ENCODE measurements at places on chromosomes 5 and 9. TPM values are rescaled to one million over a fixed set of nuclear protein-coding genes. Genes with fewer than 3 reads are reported as not detected.

DNA sequence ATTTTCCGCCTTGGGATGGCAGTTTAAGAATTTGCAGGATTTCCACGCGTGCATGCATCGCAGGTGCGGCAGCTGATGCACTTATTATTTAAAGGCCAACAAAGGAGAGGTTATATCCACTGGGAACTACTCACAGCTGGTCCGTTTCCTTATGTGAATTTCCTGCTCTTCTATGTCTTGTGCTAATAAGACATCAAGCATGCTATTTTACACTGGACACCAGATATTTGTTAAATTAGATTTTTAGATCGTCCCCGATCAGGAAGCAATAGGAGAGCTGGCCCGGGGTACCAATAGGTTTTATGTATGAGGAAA is 476 bp upstream of the DTWD2 start:
- no peak for DNase-seq

GRCh38 chr9:122145592-122145863 is 14.1 kb downstream of the NDUFA8 start:
- DNase-seq: no peak

GRCh38 chr5:133381571-133382365 is 230.6 kb downstream of the FSTL4 start:
- DNase-seq: no peak

- DNase-seq: no peak
Measured at GRCh38 chr5:1000329-1000728, 8.3 kb upstream of the NKD2 start.

DNA sequence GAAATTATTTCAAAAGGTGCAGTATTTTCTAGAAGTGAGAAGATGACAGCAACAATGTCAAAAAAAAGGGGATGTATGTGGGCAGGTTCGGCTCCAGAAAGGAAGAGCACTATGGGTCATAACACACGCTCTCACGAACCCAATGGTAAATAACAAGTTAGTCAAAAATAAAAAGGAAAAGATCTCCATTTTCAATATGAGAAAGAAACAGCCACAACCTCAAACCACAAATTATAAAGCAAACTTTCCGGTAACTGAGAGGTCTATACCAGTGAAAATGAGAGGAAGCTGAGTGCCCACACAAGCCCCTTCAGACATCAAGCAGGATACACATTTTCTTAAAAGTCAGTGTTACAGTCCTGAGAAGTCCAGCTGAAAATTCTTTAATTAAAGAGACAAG is 398.5 kb upstream of the RPS23 start:
- no peak for DNase-seq

GRCh38 chr5:1314564-1314982 is 19.7 kb upstream of the TERT start:
- DNase-seq: no peak

DNA sequence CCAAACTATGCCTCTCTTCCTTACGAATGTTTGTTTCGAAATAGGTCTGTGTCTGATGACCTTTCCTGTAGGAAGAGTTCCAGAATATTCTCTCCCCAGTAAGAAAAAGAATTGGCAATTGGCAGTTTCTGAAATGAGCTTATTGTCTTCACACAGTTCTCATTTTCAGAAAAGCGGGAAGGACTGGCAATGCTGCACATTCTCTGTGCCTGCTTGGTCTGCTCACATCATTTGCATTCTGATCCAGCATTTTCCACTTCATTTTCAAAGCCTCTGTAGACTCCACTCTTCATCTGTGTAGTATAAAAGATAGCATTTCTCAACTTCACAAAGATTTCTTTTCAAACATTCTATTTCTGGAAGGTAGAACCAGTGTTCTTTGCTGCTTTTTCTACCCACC is 120.6 kb upstream of the CCDC112 start:
- no peak for DNase-seq

DNA sequence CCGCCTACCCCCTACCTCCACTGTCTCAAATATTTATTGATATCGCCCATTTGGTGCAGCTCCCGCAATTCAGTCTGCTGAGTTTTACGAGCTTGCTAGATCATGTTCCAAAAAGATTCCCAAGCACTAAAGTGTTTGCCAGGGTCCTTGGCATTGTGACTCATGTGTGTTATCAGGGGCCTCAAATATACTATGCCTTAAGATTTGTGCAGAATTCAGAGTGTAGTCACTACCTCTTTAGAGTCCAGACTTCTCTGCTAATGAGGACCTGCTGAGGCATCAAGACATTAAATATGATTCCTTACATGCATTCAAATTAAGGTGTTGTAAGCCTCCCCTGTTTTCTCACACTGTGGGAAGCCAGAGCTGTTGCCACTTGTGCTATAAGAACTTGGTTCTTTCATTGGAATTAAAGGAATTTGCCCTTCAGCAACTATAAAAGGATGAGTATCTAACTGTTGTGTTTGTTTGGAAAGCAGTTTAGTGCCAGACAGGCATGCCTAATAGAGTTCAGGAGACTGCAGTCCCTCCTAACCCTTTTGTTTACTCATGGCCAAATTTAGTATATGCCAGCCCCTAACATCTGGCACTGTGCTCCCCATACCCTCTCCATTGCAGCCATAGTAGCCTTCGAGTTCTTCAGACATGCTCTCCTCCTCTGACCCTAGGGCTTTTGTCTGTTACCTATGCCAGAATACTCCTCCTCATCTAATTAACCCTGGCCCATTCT is 316.4 kb downstream of the NR3C1 start:
- DNase-seq: no peak

- no peak for DNase-seq
Measured at GRCh38 chr9:88420227-88420626, 32.0 kb downstream of the SPIN1 start.

DNA sequence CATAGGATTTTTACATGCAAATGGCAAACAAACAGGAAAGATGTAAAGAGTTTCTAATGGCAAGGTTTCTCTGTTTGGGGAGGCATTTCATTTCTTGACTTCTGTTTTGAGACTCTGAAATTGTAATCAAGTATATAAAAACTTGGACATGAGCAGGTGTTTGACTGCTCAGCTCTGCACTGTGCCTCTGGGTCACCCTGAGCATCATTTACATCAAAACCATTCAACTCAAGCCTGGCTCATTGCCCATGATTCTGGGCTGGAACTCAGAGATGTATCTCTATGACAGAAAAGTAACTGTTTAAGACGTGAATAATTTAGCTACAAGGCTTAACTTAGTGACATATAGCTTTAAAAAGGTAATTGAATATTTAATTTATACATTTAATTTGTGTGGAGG is 1402.4 kb upstream of the NUDT12 start:
- DNase-seq: peak; percentile 15

DNA sequence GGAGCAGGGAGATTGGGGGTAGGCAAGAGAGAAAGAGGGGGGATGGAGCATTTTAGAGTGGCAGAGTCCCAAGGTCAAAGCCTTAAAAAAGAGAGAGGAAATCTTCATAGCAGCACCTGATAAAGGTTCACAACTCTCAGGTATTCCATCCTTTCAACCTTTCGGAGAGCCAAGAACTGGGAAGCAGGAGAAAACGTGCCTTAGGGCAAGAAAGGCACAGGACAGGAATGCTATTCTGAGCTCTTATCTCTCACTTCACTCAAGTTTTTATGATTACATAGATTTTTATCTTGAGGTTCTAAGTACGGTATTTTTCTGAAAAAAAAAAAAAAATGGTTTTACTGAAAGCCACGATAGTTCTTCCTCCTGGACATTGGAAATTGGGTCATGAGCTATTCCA is 34.5 kb upstream of the SMAD5 start:
- DNase-seq: no peak

DNA sequence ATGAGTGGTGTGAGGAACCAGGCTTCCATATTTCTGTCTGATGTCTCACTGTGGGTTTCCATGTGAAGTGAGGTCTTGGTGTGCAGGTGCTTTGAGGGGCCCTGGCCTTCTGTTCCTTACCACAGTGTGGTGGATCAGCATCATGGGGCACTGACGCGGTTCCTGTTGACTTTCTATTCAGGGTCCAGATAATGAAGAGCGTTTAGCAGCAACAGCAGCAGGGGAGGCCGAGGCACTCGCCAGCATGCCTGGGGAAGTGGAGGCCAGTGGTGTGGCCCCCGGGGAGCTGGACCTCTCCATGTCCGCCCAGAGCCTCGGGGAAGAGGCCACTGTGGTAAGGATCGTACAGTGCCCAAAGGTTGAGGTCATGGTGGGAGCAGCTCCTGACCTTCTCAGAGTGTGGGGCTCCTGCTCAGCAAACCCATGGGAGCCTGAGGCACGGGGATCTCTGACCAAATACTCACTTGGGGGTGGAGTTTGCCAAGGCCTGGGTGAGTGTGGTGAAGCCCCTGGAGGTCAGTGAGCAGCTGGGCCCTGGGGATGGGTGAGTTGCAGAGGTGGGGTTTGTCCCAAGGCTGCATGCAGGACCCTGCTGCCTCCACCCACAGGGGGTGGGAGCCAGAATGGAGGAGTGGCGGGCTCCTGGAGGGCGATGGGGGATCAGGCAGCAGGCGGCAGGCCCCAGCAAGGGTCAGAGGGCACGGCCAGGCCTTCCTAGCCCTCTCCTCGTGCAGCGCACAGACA is 61.2 kb downstream of the COL15A1 start:
- DNase-seq: no peak

- DNase-seq: no peak
Measured at GRCh38 chr5:116892993-116893392, 318.4 kb upstream of the SEMA6A start.

GRCh38 chr9:76321195-76321828 is 72.9 kb downstream of the RFK start:
- no peak for DNase-seq

- no peak for DNase-seq
Measured at GRCh38 chr5:143403334-143403592, 223 bp downstream of the NR3C1 start.

DNA sequence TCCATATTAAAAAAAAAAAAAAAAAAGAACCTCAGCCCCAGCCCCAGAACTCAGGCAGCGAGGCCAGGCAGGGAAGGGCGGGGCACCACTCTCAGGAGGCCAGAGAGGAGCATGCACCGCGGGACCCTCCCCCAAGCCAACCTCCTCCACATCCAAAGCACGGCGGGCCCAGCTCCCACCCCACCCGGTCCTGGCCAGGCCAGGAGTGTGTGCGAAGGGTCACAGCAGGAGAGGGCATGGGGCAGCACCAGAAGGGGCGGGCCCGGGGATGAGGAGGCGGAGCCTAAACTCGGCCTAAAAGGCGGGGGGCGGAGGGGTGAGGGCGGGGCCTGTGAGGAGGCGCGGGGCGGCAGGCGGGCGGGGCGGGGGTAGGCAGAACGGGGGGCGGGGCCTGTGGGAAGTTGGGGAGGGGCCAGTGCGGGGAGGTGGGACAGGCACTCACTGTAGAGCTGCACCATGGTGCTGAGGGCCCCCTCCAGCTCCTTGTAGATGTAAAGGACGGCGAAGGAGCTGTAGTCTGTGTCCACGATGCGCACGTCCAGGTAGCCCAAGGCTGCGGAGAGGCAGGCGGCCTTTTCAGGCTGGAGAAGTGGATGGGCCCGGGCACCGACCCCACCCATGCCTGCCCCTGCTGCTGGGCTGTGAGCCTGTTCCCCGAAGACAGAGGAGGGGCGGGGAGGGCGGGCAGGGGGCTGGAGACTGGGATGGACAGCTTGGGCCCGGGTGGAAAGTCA is 1.2 kb downstream of the LCN15 start:
- no peak for DNase-seq

DNA sequence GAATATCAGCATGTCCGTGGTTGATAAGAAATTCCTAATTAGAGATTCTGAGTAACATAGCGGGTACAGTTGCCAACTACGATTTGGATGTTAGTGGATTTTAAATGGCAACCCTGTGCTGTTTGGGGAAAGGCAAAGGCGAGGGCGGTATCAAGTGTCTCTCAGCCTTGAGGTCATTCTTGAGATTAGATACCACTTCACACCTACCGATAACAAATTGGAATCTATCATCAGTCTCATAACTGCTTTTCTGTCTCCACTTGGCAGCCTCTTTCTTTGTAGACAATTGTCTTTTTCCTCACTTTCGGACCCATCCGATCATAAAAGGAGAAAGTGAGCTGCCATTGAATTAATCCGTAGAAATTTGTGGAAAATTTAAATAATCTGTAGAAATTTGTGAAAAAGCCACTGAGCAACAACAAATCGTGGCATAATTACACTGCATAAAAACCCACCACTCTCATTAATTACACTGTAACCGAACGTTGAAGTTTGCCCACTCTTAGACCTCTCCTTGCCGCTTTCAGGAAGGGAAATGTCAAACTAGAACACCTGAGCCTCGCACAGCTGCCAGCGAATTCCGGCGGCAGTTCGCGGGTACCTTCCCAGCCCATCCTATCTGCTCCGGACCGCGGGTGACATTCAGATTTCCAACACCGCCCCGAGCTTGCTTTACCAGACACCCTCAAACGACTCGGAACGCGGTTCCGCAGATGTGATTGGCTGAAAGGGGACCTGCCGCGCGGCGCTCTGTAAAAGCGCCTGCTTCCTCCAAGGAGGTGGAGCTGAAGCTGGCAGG is 849 bp upstream of the RGMB start:
- no peak for DNase-seq

- DNase-seq: no peak
Measured at GRCh38 chr5:117327511-117327910, 752.9 kb upstream of the SEMA6A start.

- no peak for DNase-seq
Measured at GRCh38 chr5:149452665-149453617, 73.8 kb upstream of the IL17B start.

DNA sequence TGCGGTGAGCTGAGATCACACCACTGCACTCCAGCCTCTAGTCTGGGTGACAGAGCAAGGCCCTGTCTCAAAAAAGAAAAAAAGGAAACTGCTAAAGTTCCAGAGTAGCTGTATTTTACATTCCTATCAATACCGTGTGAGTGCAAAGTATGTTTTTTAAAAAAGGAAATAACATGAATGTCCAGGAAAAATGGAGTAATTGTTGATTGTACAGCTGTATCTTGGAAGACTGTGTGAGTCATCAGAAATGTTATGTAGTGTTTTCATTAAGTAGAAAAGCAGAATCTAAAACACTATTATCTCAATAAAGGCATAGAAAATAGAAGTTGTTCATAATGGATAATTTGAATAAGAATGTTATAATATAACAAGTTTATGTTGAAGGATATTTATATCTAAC is 53.9 kb downstream of the ZCCHC7 start:
- DNase-seq: no peak

DNA sequence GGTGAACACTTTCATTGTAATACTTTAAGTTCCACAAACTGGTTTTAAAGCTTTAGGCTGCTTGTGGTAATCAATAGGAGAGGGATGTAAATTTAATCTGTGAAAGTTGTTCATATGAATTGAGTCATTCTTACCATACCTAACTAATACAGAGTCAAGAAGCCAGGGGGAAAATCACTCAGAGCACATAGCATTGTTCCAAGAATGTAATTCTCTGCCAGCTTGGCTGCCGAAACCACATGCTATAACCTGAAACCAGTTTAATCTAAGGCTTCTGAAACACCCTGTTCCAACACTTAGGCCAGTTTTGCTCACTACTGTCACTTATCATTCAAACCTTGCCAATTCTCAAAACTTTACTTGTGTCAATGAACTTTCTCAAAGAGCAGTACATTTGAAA is 528.8 kb upstream of the GRAMD2B start:
- DNase-seq: peak; percentile 34

DNAJA1 gene
- 126 TPM for polyA plus RNA-seq

AJM1 gene
- polyA plus RNA-seq: 1.5 TPM

EHMT1 gene
- 71.7 TPM for polyA plus RNA-seq

NKD2 gene
- 2.4 TPM for polyA plus RNA-seq

SH3GL2 gene
- polyA plus RNA-seq: 0.10 TPM

IL13 gene
- polyA plus RNA-seq: not detected

AP3S1 gene
- polyA plus RNA-seq: 104 TPM

CENPH gene
- polyA plus RNA-seq: 21.1 TPM

NOL6 gene
- polyA plus RNA-seq: 25.6 TPM

ENTR1 gene
- 24.7 TPM for polyA plus RNA-seq

SPATA31C1 gene
- not detected for polyA plus RNA-seq

MZB1 gene
- polyA plus RNA-seq: 0.10 TPM

KIAA0825 gene
- 3.6 TPM for polyA plus RNA-seq
